NCI-H1092 (cell line): ENCODE measurements at places on chromosomes 1 and 21.

- DNase-seq: no peak
Measured at GRCh38 chr1:233664804-233665574, 51.1 kb downstream of the KCNK1 start.

GRCh38 chr1:15413563-15414444, 4.1 kb downstream of the EFHD2 start:
- DNase-seq: no peak

DNA sequence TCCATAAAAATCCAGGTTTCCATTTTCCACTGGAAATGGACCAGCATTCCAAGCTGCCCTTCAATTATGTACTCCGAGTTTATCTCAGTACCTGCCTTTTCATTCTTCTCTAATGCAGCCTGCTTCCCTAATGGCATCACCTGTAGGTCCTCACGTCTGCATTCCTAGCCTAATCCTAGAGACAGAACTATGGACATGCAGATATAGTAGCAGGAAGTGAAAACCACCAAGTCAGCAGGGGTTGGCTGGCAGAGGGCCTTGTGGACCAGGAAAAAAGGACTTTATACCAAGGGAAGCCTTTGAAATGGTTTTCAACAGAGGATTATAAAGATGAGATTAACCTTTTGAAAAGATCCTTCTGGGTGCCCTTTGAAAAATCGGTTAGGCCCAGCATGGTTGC, 135.7 kb upstream of the L1TD1 start:
- DNase-seq: no peak

DNA sequence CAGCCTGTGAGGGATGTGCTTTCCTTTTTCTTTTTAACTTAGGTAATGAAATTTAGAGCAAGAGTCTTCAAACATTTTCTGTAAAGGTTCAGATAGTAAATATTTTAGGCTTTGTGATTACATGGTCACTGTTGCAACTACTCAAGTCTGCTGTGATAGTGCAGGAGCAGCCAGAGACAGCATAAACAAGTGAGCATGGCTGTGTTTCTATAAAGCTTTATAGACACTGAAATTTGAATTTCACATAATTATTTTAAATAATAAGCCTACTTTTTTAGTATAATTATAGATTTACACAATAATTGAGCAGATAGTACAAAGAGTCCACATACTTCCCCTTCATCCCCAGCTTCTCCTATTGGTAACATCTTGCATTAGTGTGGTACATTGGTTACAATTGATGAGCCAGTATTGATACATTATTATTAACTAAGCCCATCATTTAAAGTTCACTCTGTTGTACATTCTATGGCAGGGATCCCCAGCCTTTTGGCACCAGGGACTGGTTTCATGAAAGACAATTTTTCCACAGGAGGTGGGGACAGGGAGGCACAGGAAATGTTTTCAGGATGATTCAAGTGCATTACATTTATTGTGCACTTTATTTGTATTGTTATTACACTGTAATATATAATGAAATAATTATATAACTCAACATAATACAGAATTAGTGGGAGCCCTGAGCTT, 3.0 kb downstream of the ATF6 start:
- no peak for DNase-seq

GRCh38 chr21:35428001-35428320, 378.9 kb upstream of the RUNX1 start:
- DNase-seq: no peak

DNA sequence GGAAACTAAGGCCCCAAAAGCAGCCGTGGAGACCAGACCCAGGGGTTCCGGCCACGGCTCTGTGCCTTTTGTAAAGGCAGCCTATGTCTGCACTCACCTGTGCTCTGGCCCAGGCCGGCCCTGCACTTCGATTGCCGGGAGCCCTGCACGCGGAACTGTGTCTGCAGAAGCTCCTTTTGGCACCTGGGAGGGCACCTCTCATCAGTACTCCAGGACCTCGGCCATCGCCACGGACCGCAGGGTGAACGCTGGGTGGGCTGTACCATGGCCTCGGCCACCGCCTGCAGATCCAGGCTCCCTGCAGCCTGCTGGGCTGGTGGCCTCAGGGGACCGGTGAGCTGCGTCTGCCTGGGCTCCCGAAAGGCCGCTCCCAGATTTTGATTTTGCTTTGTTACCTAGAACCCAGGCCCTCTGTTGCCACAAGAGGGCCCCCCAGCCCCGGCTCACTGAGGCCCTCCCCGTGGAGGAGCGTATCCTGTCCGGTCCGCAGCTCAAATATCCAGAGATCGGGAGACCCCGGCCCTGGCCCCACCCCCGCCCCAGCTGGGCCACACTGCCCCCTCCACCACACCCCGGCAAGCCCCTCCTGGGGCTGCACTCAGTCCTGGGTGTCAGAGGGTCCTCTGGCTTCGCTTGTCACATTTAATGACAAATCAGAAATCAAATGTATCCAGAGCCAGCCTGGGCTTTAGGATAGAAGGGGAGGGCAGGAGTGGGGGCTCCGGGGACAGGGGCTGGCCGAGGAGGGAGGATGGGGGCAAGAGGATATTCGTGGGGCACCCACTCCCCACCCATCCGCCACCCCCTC, 60.2 kb upstream of the PDE9A start:
- DNase-seq: peak; percentile 70

DNA sequence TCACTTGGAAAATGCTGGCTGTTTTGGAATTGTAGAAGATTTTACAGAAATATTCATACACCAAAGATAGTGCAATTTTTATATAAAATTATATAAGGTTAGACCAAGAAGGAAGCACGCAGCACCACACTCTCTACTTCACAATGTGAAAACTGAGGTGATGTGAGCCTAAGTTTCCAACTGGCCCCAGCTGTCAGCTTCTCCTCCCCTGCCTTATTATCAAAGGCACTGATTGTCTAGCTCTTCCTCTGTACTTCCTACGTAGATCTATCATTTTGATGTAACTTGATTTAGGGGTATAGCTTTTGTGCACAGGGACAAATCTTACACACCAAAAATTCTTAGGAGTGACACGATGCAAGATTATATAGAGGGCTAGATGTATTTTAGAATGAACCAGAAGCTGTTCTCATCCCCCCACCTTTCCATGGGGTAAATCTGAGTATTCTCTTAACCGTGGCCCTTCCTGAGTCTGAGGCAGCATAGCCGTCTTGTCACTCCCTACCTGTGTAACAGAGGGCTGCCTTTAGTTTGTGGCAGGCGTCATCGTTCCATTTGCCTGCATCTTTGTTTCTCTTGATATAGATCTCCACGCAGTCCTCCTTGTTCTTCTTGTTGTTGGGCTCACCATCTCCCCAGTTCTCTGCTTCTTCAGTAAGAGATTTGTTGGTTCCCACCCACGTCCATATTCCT, 3.4 kb downstream of the SELL start:
- DNase-seq: no peak

DNA sequence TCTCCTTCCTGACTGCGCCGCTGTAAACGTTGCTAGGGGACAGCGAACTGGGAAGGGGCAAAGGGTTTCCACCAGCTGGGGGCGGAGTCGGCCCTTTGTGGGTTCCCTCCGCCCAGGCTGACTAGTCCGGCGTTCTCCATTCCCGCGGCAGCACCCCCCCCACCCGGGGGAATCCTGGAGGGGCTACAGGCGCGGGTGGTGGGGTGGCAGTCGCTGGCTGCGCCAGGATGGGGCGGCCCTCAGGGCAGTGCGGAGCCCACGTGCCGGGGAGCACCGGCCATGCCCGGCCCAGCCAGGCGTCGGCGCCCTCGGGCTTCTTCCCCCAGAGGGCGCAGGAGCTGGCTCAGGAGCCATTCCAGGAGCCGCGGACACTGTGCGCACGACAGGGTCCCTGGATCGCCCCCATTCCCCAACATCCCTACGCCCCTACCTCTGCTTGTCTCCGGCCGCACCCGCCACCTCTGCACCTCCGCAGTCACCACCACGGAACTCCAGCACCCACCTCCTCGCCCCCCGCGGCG, 476 bp downstream of the BATF3 start:
- DNase-seq: no peak

- DNase-seq: peak; percentile 31
Measured at GRCh38 chr1:230291731-230292620, 134.2 kb downstream of the PGBD5 start.

DNA sequence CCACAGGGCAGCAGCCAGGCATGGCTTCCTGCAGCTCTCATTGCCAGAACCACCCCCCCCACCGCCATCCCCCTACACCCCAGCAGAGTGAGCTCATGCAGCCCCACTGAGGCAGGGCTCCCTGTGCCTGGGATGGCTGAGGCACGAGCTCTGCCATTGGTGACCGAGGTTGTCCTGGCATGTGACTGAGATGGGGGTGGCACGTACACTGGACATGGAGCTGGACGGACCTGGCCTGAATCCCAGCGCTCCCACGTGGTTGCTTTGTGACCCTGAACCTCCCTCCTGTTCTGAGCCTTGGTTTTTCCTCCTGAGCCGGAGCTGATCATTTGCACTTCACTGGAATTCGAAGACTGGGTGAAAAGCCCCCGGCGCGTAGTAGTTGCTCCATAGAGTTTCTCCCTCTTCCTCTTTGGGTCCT, 28.3 kb downstream of the ALPL start:
- DNase-seq: no peak

DNA sequence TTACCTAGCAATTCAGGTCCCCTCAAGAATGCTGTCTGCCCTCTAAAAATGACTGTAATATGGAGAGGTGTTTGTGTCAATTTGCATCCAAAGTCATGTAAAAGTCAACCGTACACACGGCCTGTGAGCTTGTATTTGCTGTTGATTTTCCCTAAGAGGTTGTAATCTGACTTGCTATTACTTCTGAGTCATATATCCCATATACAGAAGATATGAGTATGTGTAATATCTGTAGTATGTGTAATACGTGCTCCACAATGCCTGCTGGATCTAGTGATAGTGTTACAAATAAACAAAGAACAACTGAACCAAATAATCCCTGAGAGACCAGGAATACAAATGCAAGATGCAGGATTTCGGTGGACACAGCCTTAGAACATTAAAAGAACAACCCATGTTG, 1.4 kb upstream of the KCNJ6 start:
- DNase-seq: no peak

- DNase-seq: no peak
Measured at GRCh38 chr1:57204942-57205787, 218.7 kb downstream of the DAB1 start.

DNA sequence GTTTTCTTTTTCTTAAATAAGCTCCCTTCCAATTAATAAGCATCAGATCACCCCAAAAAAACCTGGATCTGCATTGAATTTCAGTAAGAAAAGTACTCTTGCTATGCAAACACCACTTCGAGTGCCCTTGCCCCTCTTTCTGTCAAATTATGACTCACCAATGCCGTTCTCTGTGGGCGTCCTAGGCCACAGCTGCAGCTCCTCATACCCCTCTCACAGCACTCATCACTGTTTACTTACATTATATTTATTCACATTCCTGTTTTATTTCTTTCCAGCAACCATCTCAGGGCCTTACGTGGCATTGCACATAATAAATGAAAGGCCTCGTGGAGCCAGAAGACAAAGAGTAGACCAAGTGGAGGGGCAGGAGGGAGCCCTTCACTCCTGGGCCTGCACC, 99.1 kb upstream of the CTTNBP2NL start:
- DNase-seq: peak; percentile 9

DNA sequence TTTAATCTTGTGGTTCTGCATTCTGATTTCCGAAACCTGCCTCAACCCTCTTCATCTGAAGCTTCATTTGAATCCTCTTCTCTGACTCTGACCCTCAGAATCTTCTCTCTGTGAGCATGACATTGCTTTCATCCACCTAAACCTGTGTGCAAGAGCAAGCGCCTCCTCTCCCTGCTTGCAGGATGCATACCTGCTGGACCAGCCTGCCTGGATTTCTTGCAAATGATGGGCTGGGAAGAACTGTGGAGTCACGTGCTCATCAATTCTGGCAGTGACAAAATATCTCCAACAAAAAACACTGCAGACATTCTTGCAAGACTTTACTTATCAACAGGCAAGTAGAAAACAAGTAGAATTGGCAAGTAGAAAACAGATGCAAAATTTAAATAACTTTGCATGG, 20.8 kb upstream of the SLC35F3 start:
- DNase-seq: no peak

DNA sequence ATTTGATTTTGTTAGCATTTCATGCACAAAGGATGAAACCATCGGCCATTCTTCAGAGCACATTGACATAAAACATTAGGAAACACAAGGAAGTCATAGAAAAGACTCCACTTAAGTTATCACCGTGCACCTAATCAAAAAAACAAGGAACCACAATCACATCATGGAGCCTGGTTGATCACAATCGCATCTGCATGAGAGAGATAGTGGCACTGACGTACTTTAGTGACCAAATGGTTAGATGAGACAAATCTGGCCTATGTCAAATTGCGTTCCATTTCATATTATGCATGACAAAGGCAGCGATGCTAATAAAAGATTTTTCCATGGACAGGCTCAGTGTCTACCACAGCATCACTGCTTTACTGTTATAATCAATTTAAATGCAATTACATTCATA, 571.8 kb upstream of the ADGRL2 start:
- no peak for DNase-seq

GRCh38 chr1:201021630-201022492, 1.7 kb downstream of the KIF21B start:
- DNase-seq: no peak
